Activated B cell treated with CpG ODN at 0.5 μM for 24 hours (primary cell): ENCODE measurements at places on chromosomes 1 and 21. TPM values are rescaled to one million over a fixed set of nuclear protein-coding genes. Genes with fewer than 3 reads are reported as not detected.

DNA sequence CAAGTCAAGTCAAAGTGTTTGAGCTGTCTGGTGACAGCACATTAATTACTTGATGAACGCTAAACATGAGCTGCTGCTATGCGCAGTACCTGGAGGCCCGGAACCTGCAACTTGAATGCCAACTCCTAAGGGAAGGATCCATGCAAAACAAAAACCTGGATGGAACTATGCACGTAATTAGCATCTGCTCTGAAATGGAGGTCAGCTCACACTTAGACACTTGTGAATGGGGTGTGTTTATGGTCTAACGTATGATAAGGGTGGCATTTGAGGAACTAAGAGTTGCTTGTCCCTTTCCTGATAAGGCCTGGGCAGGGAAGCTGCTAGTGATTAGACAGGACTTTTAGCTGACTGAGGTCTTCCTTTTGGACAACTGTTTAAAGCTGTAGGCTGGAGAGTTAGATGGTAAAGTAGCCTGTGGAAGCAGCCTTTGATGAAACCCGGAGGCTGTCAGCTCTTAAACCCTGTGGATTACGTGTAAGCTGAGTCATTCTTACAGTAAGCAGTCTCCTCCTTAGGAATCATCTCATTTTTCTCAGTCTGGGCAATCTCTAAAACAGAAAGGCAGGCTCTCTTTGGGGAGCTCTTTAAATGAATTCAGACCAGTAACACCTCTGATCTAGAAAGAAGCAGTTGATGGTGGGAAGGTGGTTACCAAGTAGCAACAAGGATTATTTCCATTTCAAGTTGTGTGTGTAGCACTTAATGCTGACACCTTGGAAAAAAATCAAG lies 6.8 kb downstream of the TENT5C start:
- peaks cover 78% of the 10 kb centered on the region for H3K36me3 ChIP-seq
- H3K27ac ChIP-seq = peak overlapping the region; percentile 81
- no peaks in the 10 kb centered on the region for H3K27me3 ChIP-seq
- peaks cover 98% of the 10 kb centered on the region for H3K4me1 ChIP-seq
- H3K4me3 ChIP-seq = peak overlapping the region; percentile 56

DNA sequence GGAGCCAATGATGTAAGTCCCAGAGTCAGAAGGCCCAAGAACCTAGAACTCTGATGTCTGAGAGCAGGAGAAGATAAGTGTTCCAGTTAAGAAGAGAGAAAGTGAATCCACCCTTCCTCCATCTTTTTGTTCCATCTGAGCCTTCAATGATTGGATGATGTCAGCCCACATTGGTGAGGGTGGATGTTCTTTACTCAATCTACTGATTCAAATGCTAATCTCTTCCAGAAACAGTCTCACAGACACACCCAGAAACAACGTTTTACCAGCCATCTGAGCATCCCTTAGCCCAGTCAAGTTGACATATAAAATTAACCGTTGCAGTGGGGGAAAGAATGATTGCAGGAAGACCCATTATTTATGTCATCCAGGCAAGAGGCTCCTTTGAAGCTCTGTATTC lies 16.5 kb upstream of the RNF220 start:
- H3K27me3 ChIP-seq = peaks cover 4% of the 10 kb centered on the region
- no peak for DNase-seq
- no peaks in the 10 kb centered on the region for H3K36me3 ChIP-seq

GRCh38 chr1:45864167-45865106 lies 61.0 kb downstream of the MAST2 start:
- DNase-seq = no peak
- H3K27ac ChIP-seq = no peak overlapping the region
- H3K36me3 ChIP-seq = no peaks in the 10 kb centered on the region
- H3K4me1 ChIP-seq = peaks cover 5% of the 10 kb centered on the region
- H3K4me3 ChIP-seq = no peak overlapping the region

HSD3B2 gene
- total RNA-seq = not detected in 2 replicates

KRTAP22-2 gene
- not detected in 2 replicates for total RNA-seq

GRCh38 chr1:31792116-31792515 lies 23.7 kb downstream of the SPOCD1 start:
- DNase-seq = peak; percentile 8
- H3K27me3 ChIP-seq = peaks cover 10% of the 10 kb centered on the region
- no peaks in the 10 kb centered on the region for H3K36me3 ChIP-seq
- peaks cover 14% of the 10 kb centered on the region for H3K4me1 ChIP-seq

- peaks cover 2% of the 10 kb centered on the region for H3K4me1 ChIP-seq
- H3K27me3 ChIP-seq = no peaks in the 10 kb centered on the region
- H3K36me3 ChIP-seq = peaks cover 2% of the 10 kb centered on the region
- DNase-seq = no peak
- no peak overlapping the region for H3K27ac ChIP-seq
These were observed 19.8 kb downstream of the DTL start for GRCh38 chr1:212055333-212055732.

- no peaks in the 10 kb centered on the region for H3K4me1 ChIP-seq
- H3K4me3 ChIP-seq = no peak overlapping the region
- no peaks in the 10 kb centered on the region for H3K27me3 ChIP-seq
- H3K27ac ChIP-seq = no peak overlapping the region
These were observed 74.8 kb upstream of the EDN2 start for GRCh38 chr1:41559331-41559730.

PLPP3 gene
- total RNA-seq = 4.6 TPM in 2 replicates

DNA sequence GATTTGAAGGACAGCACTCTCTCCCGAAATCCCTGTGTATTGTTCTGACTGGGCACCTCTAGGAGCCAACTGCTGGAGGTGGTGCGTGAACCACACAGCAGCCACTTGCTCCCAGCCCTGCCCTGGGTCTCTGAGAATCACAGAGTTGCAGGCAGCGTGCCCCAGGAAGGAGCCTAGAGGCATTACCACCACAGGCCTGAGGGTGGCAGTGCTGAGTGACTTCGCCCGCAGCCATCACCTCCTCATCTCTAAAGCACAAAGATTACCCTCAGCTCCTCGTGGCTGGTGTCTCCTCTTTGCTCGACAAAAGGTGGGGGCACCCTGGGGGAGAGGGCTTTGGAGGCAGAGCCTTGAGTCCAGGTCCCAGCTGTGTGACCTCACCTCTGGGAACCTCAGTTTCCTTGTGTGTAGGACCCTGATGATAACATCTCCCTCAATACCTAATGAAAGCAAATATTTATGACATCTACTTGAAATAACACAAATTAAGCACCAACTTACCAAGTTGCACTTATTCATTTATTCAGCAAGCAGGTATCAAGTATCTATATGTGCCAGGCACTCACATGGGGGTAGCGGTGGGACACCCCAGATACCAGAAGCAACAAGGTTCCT lies 86.3 kb downstream of the VWA5B1 start:
- H3K4me1 ChIP-seq = peaks cover 17% of the 10 kb centered on the region
- DNase-seq = peak; percentile 39
- no peaks in the 10 kb centered on the region for H3K36me3 ChIP-seq
- no peak overlapping the region for H3K27ac ChIP-seq
- peaks cover 17% of the 10 kb centered on the region for H3K27me3 ChIP-seq

NLRP3 gene
- 0.44 and 0.73 TPM in 2 replicates for total RNA-seq

GPR25 gene
- total RNA-seq = 0.86 and 1.6 TPM in 2 replicates

OR2T35 gene
- 0.29 and 1.6 TPM in 2 replicates for total RNA-seq

GRCh38 chr1:228058172-228058948 lies 24.1 kb upstream of the ARF1 start:
- H3K4me3 ChIP-seq = peak overlapping the region; percentile 37
- H3K4me1 ChIP-seq = peaks cover 15% of the 10 kb centered on the region
- DNase-seq = peak; percentile 9
- H3K27ac ChIP-seq = no peak overlapping the region
- H3K27me3 ChIP-seq = peaks cover 31% of the 10 kb centered on the region

DNA sequence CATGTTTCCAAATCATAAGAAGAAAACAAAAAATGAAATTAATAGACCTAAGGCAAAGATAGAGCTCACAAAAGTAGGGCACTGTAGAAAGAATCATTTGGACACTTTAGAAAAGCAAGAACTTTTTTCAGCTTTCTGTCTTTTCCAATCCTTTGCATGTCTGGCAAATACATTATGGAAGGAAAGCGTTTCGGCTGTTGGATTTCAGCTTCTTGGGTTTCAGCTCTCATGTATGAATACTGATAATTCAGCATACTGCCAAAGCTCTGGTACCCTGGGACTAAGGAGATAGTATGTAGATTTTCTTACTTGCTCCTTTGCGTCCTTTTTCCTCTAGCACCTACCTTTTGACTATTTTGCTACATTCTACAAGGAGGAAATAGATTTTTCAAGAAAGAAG lies 375.9 kb downstream of the BRINP3 start:
- H3K4me3 ChIP-seq = no peak overlapping the region
- H3K36me3 ChIP-seq = no peaks in the 10 kb centered on the region
- no peaks in the 10 kb centered on the region for H3K27me3 ChIP-seq
- no peak overlapping the region for H3K27ac ChIP-seq

ZBTB8B gene
- total RNA-seq = 0.02 TPM in 1 of 2 replicates, not detected in the other

SLC25A34 gene
- 3.8 and 5.8 TPM in 2 replicates for total RNA-seq

SLC9C2 gene
- not detected in 2 replicates for total RNA-seq

DNA sequence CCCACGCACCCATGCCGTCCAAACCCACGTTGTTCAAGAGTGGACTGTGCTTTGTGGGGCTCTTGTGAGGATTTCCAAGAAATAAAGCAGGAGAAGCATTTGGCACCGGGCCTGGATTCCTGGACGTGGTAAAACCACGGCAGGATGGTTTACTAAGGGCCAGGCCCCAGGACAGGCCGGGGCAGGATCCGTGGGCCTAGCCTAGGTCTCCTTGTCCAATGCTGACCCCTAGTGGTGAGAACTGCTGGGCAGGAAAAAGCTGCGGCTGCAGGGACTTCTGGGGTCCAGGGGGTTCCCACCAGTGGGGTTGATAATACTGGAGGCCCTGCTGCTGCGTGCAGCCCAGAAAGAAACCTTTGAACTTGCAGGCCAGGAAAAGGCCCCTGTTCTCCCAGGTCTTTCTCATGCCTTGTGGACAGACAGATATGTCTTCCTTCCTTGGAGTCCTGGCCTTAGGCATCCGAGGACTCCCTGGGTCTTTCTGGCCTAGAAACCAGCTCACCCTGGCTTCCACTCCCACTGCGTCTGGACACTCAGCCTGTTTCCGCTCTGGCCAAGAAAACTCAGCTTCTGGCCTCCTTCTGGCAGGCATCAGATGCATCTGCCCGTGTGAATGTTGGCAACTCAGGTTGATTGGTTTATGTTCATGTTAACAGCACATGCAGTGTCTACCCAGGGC lies 106.9 kb upstream of the TMEM51 start:
- no peaks in the 10 kb centered on the region for H3K36me3 ChIP-seq
- no peak overlapping the region for H3K27ac ChIP-seq
- no peaks in the 10 kb centered on the region for H3K4me1 ChIP-seq
- H3K27me3 ChIP-seq = no peaks in the 10 kb centered on the region
- peak; percentile 26 for DNase-seq

DNA sequence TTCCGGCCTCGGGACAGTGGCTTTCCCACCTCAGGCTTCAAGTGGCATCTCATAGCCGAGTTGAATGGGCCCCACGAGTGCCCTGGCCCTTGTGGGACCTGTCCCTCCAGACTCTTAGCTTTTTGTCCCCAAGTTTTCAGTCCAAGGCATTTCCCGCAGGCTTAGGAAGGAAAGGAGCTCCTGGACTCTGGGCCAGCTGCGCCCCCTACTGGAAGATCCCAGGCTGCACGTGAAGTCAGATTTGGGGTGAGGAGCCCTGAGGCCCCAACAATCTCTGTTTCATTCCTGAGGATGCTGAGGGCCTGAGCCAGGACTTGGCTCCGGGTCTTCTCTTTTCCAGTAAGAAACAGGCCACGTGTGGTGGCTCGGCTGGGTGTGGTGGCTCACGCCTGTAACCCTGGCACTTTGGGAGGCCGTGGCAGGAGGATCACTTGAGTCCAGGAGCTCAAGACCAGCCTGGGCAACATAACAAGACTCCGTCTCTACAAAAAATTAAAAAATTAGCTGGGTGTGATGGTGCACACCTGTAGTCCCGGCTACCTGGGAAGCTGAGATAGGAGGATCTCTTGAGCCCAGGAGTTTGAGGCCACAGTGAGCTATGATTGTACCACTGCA lies 67.4 kb downstream of the ARHGEF10L start:
- no peaks in the 10 kb centered on the region for H3K27me3 ChIP-seq
- H3K4me3 ChIP-seq = no peak overlapping the region

OLFM3 gene
- total RNA-seq = not detected in 2 replicates

SPRR2E gene
- not detected in 2 replicates for total RNA-seq

- no peak overlapping the region for H3K27ac ChIP-seq
- H3K4me1 ChIP-seq = no peaks in the 10 kb centered on the region
- H3K27me3 ChIP-seq = no peaks in the 10 kb centered on the region
- DNase-seq = no peak
- H3K36me3 ChIP-seq = peaks cover 68% of the 10 kb centered on the region
- no peak overlapping the region for H3K4me3 ChIP-seq
These were observed 10.9 kb downstream of the PRDX6 start for GRCh38 chr1:173488001-173488400.

DNA sequence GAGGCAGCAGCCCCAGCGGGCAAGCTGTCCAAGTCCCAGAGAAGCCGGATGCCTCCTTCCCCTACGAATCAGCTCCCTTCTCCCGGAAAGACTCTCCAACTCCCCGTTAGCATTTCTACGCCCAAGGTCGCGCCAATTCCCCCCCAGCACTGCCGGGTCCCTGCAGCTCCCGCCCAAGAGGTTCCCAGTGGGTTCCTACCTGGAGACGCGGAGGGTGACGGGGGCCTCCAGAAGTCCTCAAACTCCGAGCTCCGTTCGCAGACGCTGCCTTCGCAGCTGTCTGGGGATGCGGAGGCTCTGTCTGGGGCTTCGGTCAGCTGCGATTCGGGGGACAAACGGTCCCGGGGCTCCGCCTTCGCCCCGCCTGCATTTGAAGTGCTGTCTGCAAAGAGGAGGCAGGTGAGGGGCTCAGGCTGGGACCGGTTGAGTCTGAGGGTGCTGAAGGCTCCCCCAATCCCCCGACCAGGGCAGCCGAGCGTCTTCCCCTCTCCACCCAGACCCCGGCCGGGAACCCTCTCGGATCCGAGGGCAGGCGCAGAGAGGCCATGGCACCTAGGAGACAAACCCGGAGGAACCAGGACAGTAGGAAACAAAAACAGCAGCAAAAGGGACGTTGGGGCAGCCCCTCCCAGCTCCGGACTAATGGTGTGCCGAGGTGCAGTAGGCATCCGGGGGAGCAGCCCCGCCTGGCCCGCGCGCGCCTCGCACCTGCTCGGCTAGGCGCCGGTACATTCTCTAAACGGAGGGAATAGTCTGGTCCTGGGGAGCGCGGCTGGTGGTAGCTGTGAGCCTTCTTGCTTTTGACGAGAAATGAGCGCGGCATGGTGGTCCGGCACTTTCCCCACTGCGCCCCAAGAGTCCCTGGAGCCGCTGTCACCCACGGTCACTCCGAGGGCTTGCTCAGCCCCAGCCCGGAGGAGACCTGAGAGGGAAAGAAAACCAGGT lies 3.8 kb downstream of the GFI1 start:
- H3K27ac ChIP-seq = no peak overlapping the region
- peaks cover 30% of the 10 kb centered on the region for H3K4me1 ChIP-seq
- DNase-seq = peak; percentile 30
- peaks cover 11% of the 10 kb centered on the region for H3K27me3 ChIP-seq
- H3K36me3 ChIP-seq = no peaks in the 10 kb centered on the region
- H3K4me3 ChIP-seq = peak overlapping the region; percentile 90

- peaks cover 4% of the 10 kb centered on the region for H3K36me3 ChIP-seq
- H3K4me3 ChIP-seq = no peak overlapping the region
- no peaks in the 10 kb centered on the region for H3K27me3 ChIP-seq
- peaks cover 18% of the 10 kb centered on the region for H3K4me1 ChIP-seq
- DNase-seq = no peak
- H3K27ac ChIP-seq = no peak overlapping the region
These were observed 85.8 kb downstream of the NIBAN1 start for GRCh38 chr1:184888505-184888904.

ANKRD45 gene
- not detected in 2 replicates for total RNA-seq
